ENCODE measurements at places on chromosomes 2 and 18.

DNA sequence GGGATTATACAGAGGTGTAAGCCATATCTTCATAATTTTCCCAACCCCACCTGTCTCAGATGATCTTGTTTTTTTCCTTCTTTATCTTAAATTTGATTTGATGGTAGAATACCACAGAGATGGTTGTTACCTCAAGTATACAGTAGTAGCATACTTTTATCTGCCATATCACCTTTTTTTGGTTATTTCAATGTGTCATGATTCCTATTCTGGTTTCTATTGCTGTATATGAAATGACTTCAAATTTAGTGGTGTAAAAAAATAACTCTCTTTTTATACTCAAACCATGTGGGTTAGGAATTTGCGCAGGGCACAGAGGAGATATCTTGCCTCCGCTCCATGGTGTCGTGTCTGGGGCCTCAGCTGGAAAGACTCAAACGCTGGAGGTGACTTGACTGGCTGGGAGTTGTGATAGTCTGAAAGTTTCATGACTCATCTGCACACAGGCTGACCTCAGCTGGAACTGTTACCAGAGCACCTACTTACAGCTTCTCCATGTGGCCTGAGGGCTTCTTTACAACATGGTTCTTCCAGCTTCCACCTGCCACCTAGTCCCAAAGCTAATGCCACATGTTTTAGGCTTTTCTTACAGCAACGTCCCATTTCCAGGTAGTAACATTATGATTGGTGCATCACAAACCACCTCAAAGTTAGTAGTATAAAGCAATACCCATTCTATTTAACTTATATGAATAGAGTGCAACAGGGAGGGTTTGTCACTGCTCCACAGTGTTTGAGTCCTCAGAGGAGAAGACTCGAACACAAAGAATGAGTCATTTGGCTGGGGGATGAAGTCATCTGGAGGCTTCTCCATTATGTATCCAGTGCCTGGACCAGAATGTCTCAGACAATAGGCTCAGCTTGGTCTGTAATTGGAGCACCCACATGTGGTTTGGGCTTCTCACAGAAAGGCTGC is 82.3 kb upstream of the XPO1 start:
- no peak for DNase-seq

GRCh38 chr18:48623468-48624235 is 84.8 kb downstream of the CTIF start:
- no peak for DNase-seq

- no peak for DNase-seq
Observed at GRCh38 chr2:208207769-208208168, 17.9 kb upstream of the C2orf80 start.

- no peak for DNase-seq
Observed at GRCh38 chr2:20666304-20667150, at the start of gene GDF7. GDF7 (plus strand) TSS chr2:20667144; CDS start chr2:20667240, 96 bp downstream.

Measured in CD4-positive, alpha-beta T cell (primary cell).